Renal cortical epithelial cell (primary cell): ENCODE measurements at places on chromosomes 11 and 22. TPM values are rescaled to one million over a fixed set of nuclear protein-coding genes. Genes with fewer than 3 reads are reported as not detected.

The HMOX1 gene
- 46.6 and 97.1 TPM in 2 replicates for total RNA-seq

DNA sequence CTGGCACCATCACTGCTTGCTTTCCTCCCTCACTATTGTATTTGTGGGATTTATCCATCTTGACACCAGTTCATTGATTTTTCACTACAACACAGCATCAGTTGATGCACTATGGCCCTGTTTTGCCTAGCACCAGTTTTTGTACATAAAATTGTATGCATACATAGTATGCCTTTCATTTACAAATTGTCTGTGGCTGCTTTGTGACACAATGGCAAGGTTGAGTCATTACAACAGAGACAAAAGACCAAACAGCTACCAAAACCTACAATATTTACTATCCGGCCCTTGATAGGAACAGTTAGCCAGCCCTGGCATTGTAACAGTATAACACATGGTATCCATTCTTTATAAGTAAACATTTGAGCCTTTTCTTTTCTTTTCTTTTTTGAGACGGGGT is 150.3 kb downstream of the LDLRAD3 start:
- DNase-seq, result no peak

DNA sequence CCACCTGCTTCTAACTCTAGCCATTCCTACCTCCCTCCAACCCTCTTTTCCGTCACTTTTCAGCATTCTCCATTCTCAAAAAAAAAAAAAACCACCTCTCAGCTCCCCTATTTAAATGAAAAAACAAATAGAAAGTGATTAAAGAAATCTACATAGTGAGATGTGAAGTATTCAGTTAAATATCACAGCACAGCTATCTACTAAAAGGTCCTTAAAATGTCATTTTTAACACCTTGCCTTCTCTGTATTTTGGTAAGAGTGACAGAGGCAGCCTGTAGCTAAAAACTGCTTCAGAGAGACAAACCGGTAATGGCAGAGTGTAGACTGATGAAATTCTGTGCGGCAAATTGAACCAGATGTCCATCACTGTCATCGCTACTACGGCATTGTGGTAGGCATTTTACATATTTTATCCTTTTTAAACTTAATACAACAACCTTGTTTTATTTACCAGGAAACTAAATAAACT is 346 bp upstream of the ALG9 start:
- peak; percentile 1 for DNase-seq

DNA sequence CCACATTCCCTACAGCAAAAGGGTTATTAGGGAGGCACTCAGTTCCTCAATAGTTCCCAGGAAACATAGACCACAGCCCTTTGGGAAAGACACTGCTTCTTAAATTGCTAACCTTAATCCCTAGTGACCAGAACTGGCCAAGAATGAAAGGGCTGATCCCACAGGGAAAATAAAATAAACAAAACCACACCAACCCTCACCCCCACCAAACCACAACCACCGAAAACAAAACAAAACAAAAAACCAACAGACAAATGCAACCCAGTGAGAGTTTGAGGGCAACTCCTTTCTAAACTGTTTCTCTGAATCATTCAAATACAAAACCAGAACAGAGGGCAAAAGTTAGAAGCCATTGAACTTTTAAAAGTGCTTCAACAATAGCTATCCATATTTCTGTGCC is 57.2 kb downstream of the NAV2 start:
- DNase-seq, result peak; percentile 94

The BIK gene
- total RNA-seq, result 1.8 and 45.0 TPM in 2 replicates

DNA sequence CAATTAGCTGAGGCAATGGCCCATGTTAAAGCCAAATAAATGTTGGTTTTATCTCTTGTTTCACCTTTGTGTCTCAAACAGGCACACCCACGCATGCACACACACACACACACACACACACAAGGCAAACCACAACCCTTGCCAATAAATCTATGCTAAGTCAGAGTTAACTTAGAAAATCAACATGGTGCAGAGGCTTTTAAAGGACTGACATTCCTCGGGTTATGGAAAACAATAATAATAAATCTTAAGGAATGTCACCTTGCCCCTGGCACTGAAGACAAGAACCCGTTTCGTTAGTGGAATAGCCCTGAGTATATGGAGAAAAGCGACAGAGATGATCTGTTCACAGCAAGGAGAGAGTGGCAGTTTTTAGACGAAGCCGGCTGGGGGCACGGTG is 326.3 kb downstream of the NTM start:
- DNase-seq, result no peak

- no peak for DNase-seq
Observed at GRCh38 chr11:19881177-19881576, 168.5 kb downstream of the NAV2 start.
